OCI-M1 (cell line): ENCODE measurements at places on chromosomes 13 and 19.
A peak's percentile ranks its signal among the peaks of the same experiment; 100 is the strongest.

- peak; percentile 31 for DNase-seq
Observed at GRCh38 chr19:15976836-15977689, 28.3 kb downstream of the OR10H4 start.

DNA sequence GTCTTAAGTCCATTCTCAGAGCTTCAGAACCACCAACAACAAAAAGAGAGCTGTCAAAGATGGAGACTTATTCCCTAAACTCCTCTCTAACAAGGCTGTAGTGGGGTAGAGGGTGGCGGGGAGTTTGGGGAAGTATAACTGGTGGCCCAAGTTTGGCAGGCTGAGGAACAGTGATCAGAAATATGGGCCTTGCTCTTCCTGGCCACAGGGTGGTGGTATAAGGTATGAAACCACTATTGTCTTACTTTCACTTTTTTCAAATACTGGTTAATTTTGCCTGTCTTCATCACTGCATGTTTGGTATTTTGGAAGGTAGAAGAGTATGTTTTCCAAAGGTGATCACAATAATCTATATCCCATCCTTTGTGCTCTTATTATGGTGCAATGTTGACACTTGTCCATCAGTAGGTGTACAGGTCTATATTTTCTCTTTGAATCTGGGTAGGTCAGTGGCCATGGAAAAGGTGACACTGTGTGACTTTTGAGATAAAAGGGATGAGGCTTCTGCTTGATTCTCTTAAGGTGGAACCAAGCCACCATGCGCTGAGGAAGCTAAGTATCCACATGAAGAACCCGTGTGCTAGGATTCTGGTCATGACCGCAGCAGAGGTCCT, 23.2 kb upstream of the GPC5 start:
- peak; percentile 79 for DNase-seq

- DNase-seq = no peak
Observed at GRCh38 chr19:36652958-36653357, 13.7 kb downstream of the ZNF461 start.

- DNase-seq = no peak
Observed at GRCh38 chr13:33100886-33101285, 84.7 kb downstream of the KL start.

DNA sequence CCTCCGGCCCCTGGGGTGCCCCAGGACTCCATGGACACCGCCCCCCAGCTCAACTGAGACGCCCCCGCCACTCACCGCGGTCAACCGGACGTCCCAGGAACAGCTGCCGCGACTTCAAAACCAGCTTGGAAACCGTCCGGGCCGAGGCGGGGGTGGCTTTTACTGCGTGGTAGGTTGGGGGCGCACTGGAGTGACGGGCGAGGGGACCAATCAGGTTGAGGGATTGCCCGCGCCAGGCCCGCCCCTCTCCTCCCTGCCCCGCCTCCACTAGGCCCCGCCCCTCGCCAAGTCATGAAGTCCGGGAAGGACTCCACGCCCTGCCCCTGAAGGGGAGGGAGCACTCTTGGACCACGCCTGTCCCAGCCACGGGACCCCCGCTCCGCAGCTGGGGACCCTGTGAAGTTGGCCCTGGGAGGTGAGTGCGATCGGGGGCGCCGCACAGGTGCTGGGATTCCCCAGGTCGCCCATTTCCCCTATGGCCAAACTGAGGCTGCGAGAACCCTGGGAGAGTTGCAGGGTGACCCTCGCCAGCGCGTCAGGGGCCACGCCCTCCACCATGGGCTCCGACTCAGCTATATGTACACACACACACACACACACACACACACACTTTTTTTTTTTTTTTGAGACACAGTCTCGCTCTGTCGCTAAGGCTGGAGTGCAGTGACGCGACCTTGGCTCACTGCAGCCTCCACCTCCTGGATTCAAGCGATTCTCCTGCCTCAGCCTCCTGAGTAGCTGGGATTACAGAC, at the start of gene PLIN3:
TSS of gene PLIN3 (minus strand) at position 134 of the 752 bp plus-strand sequence. CDS start 6,273 bp downstream, outside the sequence.
- peak; percentile 99 for DNase-seq

- no peak for DNase-seq
Observed at GRCh38 chr13:110327051-110327721, 20.1 kb downstream of the COL4A2 start.

GRCh38 chr13:77994166-77994565, 75.5 kb upstream of the EDNRB start:
- no peak for DNase-seq

- no peak for DNase-seq
Observed at GRCh38 chr19:35354898-35355297, 3.4 kb upstream of the FFAR3 start.

DNA sequence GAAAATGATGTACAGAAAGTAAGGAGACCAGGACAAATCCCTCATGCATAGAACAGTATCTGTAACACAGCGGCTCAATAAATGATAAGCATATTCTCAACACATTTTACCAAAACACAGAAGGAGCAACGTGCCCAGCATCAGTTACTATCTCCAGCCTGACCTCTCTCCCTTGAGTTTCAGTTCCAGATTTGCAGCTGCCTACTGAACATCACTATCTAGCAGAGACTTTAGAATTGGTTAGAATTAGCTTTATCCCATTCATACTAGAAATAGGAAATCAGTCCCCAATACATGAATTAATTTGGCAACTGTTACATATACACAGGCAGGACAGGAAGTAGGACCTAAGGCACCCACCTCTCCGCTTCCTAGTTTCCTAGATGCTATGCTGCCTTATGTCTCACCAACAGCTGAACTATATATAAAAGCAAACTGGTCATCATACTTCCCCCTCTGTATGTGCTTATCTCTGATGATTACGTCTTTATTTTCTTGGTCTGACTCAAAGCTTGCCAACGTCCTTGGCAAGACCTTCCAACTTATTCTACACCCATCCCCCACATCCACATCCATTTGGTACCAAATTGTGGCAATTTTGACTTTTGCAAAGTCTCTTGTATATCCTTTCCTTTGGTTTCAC, 61.1 kb downstream of the SACS start:
- peak; percentile 32 for DNase-seq

DNA sequence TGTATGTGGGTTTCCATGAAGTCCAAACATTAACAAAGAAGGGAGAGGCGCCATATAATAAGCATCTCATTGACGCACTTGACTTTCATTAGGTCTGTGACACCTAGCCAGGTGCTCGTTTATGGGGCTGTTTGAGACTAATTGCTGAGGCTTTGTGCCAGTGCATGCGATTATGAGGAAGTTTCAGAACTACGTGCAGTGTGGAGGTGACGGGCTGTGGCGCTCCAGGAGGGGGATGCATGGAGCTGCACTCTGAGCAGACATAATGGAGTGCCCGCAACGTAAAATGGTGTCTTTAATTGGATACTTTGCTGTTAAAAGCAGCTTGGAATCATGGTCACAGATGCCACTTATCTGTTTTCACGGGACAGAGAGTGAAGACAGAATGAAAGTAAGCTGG, 223.2 kb downstream of the FGF9 start:
- DNase-seq = no peak

GRCh38 chr13:23436680-23437079, 3.2 kb upstream of the SACS start:
- no peak for DNase-seq

GRCh38 chr19:47429140-47429793, 9.9 kb upstream of the MEIS3 start:
- DNase-seq = no peak

DNA sequence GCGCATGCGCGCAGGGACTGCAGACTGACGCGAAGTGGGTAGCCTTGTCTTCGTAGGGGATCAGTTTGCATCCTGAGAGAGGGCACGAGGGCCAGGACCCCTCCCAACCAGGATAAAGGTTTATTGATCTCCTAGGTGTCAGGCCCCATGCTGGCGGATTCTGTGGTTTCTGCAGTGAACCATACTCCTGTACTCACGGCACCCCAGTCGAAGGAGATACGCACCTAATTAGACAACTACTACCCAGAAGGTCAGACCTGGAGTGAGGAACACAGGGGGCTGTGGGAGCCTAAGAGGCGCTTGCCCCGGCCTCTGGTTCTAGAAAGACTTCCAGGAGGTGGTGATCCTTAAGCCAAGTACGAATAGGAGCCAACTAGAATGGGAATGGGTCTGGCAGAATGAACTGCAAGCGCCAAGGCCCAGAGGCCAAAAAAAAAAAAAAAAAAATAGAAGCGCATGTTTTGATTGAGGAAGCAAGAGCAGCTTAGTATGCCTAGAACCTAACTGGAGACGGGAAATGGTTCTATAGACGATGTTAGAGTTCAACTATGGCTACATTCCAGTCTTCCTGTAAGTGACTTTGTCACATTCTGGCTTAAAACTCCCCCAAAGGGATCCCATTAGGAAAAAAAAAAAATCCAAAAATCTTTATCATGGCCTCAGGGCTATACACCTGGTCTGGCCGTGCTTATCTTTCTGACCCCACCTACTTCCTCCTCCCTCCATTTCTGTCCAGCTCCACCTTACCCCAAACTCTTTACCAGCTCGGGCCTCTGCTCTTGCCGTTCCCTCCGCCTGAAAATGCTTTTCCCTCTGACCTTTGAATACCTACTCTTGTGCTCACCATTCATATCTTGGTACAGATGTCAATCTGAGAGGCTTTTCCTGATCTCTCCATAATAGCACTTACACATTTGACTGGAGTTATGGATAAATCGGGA, 902 bp upstream of the ZNF428 start:
- DNase-seq = no peak

DNA sequence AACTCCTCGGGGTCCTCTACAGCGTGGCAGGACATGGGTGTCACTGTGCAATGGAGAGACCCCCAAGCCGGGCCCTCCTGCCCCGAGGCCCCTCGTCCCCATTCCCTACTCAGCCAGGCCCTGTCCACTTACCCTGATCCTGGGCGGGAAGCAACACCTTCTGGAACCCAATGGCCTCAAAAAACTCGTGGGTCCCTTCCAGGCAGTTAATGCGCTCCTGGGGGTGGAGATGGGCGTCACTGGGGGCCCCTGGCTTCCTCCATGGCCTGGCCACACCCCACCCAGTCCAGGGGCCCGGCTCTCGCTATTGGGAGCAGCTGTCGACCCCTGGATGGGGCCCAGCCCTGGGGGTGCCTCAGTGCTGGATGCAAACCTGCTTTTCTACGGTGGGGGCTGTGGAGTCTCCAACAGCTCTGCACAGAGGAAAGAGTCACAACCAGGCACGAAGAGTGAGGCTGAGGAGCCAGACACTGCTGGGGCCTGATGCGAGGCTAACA, 10.8 kb downstream of the UBXN6 start:
- no peak for DNase-seq

- peak; percentile 84 for DNase-seq
Observed at GRCh38 chr19:925526-926322, at the start of gene ARID3A. Gene ARID3A (plus strand): TSS chr19:926035. CDS start chr19:929529, 3,494 bp downstream.

DNA sequence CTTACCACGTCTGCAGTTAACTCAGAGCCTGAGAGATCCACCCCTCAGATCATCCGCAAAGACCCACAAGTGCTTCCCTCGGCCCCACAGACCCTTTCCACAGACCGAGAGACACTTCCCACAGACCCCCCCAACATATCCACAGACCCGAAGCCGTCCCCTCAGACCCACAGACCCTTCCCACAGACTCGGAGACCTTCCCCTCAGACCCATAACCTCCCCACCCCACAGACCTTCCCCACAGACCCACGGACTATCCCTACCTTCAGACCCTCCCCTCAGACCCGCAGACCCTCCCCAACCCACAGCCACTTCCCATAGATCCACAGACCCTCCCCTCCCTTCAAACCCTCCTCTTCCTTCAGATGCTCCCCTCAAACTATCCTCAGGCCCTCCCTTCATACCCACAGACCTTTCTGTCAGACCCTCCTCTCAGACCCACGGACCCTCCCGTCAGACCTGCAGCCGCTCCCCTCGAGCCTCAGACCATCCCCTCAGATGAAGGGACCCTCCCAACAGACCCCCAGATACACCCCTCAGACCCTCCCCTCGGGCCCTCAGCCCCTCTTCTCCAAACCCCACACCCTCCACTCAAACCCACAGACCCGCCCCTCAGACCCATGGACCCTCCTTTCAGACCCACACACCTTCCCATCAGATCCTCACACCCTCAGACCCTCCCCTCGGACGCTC, 20.1 kb upstream of the TFDP1 start:
- DNase-seq = no peak

DNA sequence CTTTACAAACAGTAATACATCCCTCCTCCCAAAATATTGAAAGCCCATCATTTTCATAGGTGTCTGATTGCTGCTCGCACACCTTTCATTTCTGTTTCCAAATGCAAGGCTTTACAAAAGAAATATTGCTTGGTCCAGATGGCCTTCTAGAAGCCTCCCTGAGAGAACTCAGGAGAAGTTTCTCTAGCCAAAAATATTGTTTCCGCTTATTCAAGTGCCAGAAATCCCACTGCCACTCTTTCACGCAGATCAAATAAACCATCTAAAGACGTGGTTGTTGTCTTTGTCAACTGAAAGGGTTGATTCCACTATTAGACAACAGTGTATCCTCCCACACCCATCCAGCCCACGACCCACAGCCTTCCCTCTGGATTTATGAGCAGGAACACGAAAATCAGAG, 96.2 kb downstream of the ZIC5 start:
- no peak for DNase-seq

- DNase-seq = no peak
Observed at GRCh38 chr19:29321116-29321515, 108.2 kb upstream of the UQCRFS1 start.

DNA sequence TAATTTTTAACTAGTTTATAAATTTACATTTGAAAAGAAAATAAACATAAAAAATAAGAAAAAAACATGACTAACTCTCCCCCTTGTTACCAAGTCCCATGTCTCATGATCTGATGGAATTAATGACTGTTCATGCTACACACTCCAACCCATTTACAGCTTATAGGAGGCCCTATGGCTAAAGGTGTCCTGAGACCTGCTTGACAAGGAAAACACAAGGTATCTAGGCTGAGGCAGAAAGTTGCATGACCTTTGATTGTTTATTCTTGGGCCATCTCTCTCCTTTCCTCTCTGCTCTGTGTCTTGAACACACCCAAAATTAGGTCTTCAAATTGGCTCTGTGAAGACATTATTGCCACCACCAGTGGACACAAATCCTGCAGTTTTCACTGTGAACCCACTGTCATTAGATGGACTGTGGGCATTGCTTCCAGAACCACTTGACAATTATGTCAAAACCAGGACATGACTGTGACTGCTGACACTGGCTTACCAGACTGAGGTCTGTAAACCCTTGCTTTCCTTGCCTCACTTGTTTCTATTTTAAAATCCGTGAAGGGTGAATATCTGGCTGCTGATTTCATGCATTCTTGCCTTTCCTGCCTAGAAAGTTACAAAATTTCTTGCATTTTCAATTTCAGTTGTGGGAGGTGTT, 386.5 kb upstream of the SPRY2 start:
- DNase-seq = no peak

DNA sequence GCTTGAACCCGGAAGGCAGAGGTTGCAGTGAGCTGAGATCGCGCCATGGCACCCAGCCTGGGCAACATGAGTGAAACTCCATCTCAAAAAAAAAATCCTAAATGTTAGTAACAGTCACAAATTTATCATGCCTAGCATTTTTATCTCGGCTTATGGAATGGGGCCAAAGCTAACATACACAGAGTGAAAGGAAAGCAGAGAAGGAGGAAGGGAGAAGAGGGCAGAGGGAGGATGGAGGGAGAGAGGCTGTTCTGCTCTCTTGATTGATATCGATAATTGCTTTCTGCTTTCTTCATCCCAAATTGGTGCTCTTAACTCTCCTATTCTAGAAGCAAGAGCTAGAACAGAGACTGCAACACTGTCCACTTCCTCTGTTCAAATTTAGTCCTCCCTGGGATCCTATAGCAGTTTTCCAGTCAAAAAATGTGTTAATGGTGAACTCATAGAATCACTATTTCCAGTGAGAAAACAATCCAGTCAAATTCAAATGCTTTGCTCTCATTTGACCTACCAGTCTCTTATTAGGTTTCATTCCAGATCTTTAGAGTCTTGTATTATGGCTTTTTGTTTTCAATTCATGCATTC, 15.8 kb upstream of the TUBGCP3 start:
- no peak for DNase-seq
